Fibroblast of skin of abdomen (primary cell): ENCODE measurements at places on chromosomes 6 and 20.
A peak's percentile ranks its signal among the peaks of the same experiment; 100 is the strongest.

GRCh38 chr6:40417031-40417430 lies 170.1 kb downstream of the LRFN2 start:
- DNase-seq = no peak

GRCh38 chr6:144477396-144477795 lies 192.3 kb downstream of the UTRN start:
- DNase-seq = peak; percentile 59

DNA sequence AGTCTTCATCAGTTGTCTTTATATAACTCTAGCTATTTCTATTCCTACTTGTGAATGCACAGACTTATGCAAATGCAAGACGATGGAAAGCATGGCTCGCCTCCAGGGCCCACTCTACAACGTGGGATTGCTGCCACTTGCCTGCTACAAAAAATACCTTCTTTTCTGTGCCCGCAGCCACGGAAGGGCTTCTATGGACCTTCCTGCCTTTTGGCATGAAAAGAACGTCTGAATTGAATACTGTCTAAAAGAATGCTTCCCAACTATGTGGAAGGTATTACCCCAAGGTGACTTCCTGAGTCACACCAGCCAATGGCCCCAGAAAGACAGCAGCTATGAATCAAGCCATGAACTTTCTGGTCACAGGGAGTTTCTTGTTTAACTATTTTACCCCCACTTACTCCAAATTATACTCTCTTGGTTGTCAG lies 261.2 kb downstream of the HIVEP2 start:
- no peak for DNase-seq

- no peak for DNase-seq
Observed at GRCh38 chr6:10521104-10521808, at the start of gene GCNT2. Gene GCNT2, plus strand, starts transcription at chr6:10521351. Its CDS starts 7,561 bp downstream, at chr6:10528912.

DNA sequence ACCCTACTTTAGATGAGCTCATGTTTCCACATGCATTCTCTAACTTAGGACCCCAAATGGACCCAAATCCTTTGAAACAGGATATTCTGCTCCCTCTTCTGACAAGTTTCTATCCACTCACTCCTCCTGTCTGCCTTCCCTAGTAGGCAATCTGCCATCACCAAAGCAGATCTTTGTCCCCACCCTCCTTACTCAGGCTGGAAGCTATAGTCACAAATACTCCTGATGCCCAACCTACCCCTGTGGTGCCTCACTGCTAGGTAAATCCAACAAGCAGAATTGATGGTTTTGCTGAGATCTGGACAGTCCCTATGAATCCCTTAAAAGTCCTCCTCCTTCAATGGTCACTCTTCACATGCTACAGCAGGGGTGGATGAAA lies 21.7 kb downstream of the ELOVL5 start:
- DNase-seq = peak; percentile 25

GRCh38 chr6:164167873-164168405 lies 753.4 kb downstream of the QKI start:
- DNase-seq = no peak

- DNase-seq = peak; percentile 71
Observed at GRCh38 chr20:57928181-57928967, 218.6 kb upstream of the PMEPA1 start.

GRCh38 chr6:21769405-21769861 lies 175.9 kb downstream of the SOX4 start:
- peak; percentile 98 for DNase-seq

- no peak for DNase-seq
Observed at GRCh38 chr6:36020154-36020553, 4.3 kb downstream of the SLC26A8 start.

- DNase-seq = no peak
Observed at GRCh38 chr6:133460101-133460500, 218.9 kb downstream of the EYA4 start.

DNA sequence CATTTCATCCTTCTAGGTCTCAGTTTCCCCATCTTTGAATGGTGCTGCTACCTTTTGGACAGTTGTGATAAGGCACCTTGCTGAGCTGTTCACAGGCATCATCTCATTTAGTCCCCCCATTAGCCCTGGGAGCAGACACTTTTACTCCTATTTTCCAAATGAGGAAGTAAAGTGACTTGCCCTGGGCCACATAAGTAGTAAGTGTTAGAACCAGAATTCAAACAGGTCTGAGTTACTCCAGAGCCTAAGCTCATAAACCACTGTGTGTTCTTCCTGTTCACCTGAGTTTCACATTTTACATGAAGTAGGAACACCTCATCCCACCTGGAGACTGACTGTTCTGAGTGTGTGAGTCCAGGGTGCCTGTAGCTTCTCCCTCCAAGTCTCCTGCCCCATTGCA lies 43.5 kb upstream of the EPB41L1 start:
- no peak for DNase-seq

DNA sequence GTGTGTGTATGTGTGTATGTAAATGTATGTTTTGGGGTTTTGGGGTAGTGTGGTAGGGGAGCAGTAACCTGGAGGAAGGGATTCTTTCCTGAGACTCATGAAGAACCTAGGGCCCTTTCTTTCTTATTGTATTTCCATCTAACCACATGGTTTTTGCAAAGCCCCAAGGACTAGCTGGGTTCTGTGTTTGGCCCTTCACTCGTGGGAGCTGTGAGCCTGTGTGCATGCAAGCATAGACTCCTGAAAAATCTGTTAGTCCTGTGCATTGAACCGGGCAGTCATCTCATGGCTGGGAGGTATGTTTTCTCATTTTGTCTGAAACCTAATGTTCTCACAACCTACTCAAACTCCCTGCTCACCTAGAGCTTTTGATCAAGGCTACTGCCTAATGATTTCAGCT lies 219.1 kb downstream of the PHACTR1 start:
- no peak for DNase-seq

GRCh38 chr6:109515781-109516409 lies 32.9 kb upstream of the ZBTB24 start:
- DNase-seq = no peak

GRCh38 chr20:24011282-24011681 lies 22.7 kb upstream of the GGTLC1 start:
- no peak for DNase-seq

DNA sequence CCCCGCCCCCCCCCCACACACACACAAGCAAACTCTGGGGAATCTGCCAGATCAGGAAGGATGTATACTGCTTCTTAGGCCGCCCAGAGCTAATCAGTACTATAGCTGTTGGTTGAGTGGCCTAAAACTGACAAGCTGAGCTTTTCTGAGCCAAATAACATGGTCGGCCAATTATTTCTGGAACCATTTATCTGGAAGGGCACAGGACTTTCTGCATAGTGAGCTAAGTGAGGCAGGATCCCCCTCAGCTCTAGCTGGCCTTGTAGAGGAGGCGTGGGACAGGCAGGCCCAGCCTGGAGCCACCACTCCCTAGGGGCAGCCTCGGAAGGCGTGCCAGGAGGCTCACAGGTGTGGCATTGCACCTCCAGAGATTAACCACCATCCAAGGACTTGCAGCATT lies 200.1 kb downstream of the TMEM242 start:
- no peak for DNase-seq

- peak; percentile 91 for DNase-seq
Observed at GRCh38 chr20:61436667-61437279, 184.7 kb downstream of the CDH4 start.

DNA sequence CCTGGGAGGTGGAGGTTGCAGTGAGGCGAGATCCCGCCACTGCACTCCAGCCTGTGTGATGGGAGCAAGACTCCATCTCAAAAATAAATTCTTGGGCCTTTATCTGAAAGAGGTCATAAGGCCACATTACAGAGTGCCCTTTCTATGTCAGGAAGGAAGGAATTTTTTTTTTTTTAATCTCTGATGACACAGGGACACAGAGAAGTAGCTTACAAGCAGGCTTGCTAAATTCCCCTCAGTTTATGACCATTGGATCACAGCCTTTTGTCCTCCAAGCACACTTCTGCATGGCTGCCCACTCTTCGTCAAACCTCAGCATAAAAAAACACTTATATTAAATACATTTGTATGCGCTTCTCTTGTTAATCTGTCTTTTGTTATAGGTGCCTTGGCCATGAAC lies 7.5 kb upstream of the IFNGR1 start:
- DNase-seq = no peak

DNA sequence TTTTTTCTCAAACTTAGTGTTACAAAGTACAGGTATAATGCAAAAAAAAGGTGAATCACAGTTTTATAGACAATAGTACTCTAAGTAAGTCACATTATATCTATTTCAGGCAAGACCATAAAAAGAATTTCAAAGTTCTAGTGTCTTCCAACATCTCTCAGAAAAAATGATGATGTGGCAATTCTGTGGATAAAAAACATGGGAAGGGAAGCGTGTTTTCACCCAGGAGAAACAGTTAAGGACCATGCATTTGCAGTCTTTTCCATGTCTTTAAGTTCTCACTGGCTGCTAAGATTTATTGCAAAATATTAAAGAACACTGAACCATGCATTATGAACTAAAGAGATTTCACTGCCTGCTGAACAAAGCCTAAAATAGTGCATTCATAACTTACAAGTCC lies 1.8 kb downstream of the SSR1 start:
- no peak for DNase-seq

GRCh38 chr6:124254941-124255685 lies 451.4 kb downstream of the NKAIN2 start:
- no peak for DNase-seq

DNA sequence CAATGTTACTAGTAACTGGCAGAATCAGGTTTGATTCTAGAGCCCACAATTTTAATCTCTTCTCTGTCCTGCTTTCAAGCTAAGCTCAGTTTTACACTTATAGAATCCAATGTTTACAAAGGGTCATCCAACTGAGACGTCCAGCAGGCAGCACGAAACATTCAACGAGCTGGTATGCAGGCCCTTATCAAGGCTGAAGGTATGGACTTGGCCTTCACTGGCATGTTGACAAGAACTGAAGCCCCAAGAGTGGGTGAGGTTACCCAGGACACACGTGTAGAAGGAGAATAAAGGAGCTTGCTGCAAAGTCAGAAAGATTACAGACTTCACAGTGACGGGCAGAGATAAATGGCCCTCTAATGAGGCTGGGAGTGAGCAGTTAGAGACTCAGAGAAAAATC lies 187.4 kb downstream of the KIF16B start:
- DNase-seq = no peak

- DNase-seq = no peak
Observed at GRCh38 chr6:84738996-84739865, 25.2 kb downstream of the TBX18 start.

- no peak for DNase-seq
Observed at GRCh38 chr20:18048176-18048575, 9.5 kb downstream of the OVOL2 start.

GRCh38 chr20:11274141-11274594 lies 600.4 kb upstream of the JAG1 start:
- peak; percentile 72 for DNase-seq

GRCh38 chr20:11585752-11586352 lies 331.8 kb upstream of the BTBD3 start:
- DNase-seq = peak; percentile 5

DNA sequence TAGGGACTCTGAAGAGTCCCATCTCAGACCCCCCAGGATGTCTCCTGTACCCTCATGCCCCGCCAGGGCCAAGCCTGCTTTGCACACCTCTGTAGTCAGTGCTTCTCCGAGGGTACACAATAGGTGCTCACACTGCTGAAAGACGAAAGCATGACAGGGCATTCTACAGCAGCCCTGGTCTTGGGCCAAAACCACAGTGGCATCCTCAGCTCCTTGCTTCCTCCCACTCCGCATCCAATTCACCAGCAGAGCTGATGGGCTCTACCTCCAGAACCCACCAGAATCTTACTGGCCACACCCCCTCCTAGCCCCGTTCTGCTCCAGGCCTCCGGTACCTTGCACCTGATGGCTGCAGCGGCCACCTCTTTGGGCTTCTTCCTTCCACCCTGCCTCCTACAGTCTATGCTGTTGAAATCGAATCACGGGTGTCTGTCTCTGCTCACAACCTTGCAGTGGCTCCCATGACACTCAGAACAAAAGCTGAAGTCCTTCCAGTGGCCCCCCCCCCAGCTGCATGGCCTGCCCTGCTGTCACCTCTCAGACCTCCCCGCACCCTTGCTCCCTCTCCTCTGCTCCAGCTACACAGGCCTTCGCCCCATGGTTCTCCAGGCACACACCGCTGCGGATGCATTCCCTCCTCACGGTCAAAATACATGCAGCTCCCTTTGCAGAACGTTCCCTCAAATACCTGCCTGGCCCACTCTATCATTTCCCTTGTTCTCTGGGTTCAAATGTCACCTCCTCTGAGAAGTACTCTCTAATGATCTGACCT lies 1.2 kb downstream of the ANGPT4 start:
- no peak for DNase-seq

- no peak for DNase-seq
Observed at GRCh38 chr6:9830808-9831207, 584.1 kb downstream of the TFAP2A start.

GRCh38 chr6:21200134-21200870 lies 393.2 kb upstream of the SOX4 start:
- no peak for DNase-seq

- peak; percentile 88 for DNase-seq
Observed at GRCh38 chr6:113414511-113414910, 442.6 kb upstream of the MARCKS start.

GRCh38 chr6:41519745-41520699 lies 26.2 kb upstream of the FOXP4 start:
- no peak for DNase-seq

DNA sequence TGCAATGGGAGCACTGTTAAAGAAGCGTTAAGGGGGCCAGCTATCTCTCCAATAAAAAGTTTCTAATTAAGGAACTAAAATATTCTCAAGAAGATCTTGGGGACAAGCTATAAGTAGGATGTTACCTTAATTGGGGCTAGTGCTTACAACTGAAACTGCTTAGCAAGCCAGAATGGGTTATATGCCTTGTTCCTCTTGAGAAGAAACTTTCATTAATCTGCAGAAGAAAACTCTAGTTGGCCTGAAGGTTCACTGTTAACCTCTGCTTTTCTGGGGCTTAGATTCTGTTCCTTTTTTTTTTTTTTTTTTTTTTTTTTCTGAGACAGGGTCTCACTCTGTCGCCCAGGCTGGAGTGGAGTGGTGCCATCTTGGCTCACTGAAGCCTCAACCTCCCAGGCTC lies 82.2 kb downstream of the BACH2 start:
- DNase-seq = no peak

DNA sequence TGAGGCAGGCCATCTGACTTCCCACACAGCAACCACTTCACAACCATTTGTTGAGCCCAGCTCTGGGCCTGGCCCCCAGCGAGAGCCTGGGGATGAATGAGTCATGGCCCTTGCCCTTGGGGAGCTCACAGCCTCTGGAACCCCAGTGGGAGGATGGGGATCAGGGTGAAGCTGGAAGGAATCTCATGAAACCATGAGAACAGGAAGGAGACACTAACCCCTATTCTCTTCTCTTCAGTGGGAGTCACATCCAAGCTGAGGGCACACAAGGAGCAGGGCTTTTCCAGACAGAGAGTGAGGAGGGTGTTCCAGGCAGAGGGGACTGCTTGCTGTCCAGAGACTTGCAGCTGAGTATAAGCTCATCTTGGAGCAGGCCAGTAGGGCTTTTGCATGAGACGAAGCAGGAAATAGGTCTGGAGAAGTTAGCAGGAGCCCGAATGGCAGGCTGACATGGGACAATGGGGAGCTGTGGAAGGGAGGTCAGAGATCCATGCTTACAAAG lies 7.5 kb downstream of the FOXS1 start:
- peak; percentile 64 for DNase-seq

- no peak for DNase-seq
Observed at GRCh38 chr6:124671324-124671723, 290.9 kb upstream of the RNF217 start.

GRCh38 chr6:26431258-26432172 lies 8.8 kb upstream of the BTN3A3 start:
- no peak for DNase-seq

- DNase-seq = no peak
Observed at GRCh38 chr6:72654071-72654621, 32.3 kb downstream of the KCNQ5 start.
